Left colon (tissue), 2 donors: ENCODE measurements at places on chromosomes 7 and 10. TPM values are rescaled to one million over a fixed set of nuclear protein-coding genes. Genes with fewer than 3 reads are reported as not detected.

DNA sequence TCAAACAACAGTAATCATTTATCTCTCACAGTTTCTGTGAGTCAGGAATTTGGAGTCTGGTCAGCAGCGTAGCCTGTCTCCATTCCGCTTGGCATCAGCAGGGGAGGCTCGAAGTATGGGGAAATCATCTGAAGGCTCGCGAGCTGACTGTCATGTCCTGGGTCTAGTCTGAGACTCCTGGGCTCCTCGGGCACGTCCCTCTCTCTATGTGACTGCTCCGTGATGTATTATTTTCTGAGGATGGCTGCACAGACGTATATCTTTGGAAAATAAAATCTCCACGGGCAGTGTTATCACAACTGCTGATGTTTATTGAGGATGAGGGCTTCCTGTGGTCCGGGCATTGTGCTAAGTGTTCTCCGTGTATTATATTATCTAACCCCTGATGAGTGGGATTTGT is 23.3 kb upstream of the PCGF5 start:
- no peak for DNase-seq

DNA sequence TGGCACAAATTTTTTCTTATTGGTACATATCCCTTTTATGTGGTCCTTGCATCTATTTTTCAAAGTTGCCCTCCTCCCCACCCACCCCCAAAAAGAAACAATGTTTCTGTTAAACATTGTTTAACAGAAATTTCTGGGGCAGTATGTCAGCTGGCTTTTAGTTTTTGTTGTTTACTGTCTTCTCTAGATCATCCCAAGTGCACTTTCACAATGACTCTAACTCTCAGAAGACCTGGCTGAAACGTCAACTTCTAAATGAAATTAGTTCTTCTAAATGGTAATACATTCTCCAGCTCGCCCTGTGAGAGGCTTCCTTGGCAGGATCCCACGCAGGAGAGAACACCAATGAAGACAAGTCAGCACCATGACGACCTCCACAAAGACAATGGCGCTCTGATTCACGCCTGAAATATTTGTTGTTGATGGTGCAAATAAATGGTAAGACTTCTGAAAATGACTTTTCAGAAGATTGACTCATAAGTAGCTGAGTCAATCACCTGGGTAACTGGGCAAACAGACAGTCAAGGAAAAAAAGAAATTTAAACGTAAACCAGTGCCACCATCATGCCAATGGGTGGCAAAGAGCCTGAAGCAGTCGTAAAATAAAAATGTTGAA is 293.7 kb downstream of the FZD1 start:
- no peak for DNase-seq

DNA sequence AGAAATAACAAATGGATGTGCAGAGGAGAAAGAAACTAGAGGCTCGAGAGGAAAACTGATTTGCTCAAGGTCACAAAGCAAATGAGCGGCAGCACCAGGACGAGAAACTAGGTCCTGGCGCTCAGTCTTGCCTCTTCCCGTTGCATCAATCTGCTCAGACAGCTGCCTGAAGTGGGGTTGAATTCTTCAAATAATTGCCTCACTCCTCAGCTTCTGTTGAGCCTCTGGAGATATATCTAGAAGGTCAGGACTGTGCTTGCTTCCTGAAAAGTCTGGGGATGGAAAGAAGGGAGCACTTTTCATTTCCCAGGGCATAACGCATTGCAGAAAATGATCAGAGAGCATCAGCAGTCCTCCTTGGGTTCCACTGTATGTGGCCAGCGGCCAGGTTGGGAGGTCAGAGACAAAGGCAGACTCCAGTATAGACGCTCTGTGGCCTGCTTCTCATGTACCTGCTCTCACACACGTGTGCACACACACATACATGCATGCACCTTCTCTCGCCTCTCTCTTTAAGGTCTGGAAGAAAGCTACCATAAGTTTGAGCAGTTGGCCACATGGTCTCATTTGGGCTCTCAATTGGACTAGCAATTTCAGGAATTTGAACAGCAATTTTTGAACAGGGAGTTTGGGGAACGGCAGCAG is 83.7 kb upstream of the DUSP5 start:
- DNase-seq = no peak

GRCh38 chr10:129836253-129836652 is 127.8 kb downstream of the EBF3 start:
- DNase-seq = no peak

GRCh38 chr10:62650411-62650810 is 154.1 kb upstream of the ADO start:
- DNase-seq = no peak

- no peak for DNase-seq
Observed at GRCh38 chr10:100647928-100648327, 97.5 kb upstream of the PAX2 start.

DNA sequence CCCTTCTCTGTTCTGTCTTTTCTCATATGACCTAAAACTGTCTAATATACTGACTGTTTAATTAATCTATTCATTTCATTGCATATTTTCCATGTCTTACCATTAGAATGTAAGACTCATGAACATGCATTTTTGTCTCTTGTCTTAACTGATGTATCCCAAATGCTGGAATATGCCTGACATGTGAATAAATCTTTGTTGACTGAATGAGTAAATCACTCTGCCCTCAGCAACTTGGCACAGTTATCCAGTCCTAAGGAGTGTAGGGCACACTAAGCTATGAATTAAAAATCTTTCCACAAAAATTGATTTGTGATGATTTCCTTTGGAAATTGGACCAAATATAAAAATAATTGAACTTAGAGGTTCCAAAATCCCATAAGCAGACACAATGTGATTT is 111.3 kb downstream of the ETV1 start:
- no peak for DNase-seq

DNA sequence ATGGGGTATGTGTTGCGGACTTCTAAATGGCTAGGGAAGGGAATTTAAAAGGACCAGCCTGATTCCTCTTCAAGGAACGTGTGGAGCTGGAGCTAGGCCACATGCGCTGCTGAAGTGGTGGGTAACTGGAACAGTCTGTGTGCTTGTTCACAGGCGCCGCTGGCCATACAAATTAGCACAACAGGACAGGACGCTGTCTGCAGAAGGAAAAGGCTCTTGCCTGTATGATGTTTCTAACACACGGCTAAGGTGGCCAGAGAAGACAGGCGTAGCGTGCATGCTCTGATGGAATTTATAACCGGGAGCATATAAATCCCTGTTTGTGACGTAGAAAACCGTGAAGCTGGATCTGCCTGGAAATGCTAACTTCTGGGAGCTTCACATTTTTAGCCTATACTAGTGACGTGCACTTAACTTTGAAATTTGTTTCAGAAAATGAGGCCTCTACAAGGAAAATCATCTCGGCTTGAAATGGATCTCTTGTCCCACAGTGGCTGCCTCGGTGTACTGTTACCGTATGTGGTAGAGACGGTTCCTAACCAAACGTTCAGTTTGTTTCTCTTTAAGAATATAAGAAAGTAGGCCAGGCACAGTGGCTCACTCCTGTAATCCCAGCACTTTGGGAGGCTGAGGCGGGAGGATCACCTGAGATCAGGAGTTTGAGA is 569.4 kb downstream of the PTPRN2 start:
- no peak for DNase-seq

DNA sequence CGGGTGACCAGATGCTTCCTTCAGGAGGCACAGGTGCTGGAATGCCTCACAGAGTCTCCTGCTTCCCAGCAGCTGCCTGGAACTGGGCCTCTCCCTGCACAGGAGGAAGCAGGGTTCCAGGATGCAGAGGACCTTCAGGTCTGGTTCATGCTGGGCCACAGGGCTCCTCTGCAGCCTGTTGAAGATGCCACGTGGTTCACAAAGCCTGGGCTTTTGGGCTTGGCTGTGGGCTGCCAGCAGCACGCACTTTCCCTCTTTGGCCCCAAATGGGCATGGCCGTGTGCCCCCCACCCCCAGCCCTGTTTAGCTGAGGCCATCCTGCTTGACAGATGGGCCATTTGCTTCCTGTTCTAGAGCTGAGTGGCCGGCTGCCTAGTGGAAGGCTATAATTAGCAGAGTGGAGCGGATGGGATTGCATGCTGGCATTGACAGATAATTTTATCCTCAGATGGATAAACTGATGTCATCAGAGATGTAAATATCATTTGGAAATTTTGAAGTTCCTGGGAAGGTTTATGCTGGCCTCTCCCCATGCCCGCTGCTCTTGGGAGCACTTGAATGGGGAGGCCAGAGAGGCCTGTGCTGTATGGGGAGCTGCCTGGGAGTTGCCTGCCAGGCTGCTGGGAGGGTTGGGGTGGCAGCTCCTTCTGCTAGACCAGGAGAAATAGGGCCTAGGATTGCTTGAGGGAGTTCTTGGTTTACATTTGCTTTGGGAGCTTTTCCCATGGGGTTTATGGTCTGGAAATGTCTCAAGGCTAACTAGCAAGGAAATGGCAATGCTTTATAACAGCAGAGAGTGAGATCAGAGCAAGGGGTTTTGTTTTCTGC is 28.2 kb downstream of the TSPAN15 start:
- DNase-seq = no peak

- no peak for DNase-seq
Observed at GRCh38 chr7:149690688-149691446, 82.5 kb downstream of the ZNF467 start.

GRCh38 chr10:128062881-128063563 is 63.2 kb downstream of the MKI67 start:
- DNase-seq = no peak

DNA sequence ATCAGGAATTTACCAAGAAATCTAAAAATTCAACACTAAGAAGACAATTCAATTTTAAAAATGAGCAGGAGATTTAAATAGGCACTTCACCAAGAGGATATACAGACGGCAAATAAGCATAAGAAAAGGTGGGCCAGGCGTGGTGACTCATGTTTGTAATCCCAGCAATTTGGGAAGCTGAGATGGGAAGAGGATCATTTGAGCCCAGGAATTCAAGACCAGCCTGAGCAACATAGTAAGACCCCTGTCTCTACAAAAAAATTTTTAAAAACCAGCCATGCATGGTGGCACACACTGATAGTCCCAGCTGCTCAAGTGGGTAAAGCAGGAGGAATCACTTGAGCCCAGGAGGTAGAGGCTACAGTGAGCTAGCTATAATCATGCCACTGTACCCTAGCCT is 3.5 kb upstream of the AKR1D1 start:
- no peak for DNase-seq

- no peak for DNase-seq
Observed at GRCh38 chr7:43076606-43077005, 35.8 kb upstream of the HECW1 start.

- no peak for DNase-seq
Observed at GRCh38 chr10:62109587-62110293, 158.9 kb downstream of the RTKN2 start.

- no peak for DNase-seq
Observed at GRCh38 chr7:69309601-69310000, 288.7 kb upstream of the AUTS2 start.

DNA sequence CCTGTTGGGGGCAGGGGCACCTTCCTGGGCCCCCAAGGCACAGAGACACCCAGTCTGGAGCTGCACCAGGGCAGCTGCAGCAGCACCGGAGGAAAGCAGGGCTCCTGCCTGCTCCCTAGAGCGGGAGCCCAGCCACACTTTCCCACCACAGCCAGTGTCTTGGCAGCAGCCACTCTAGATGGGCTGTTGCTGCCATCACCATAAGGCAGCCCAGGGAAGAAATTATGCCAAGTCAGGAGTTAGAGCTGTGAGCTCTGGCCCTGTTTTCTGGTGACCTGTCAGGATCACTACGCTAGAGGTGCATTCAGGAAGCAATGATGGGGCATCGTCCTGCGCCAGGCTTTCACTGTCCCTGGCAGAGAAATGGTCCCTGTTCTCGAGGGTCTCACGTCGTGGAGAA is 38.0 kb upstream of the ZNRF2 start:
- DNase-seq = no peak

- DNase-seq = no peak
Observed at GRCh38 chr7:133741703-133742102, 385.4 kb upstream of the LRGUK start.

- DNase-seq = no peak
Observed at GRCh38 chr7:105577251-105577650, 4.0 kb downstream of the EFCAB10 start.

- peak; percentile 10 for DNase-seq
Observed at GRCh38 chr7:71019706-71020105, 112.2 kb upstream of the GALNT17 start.

DNA sequence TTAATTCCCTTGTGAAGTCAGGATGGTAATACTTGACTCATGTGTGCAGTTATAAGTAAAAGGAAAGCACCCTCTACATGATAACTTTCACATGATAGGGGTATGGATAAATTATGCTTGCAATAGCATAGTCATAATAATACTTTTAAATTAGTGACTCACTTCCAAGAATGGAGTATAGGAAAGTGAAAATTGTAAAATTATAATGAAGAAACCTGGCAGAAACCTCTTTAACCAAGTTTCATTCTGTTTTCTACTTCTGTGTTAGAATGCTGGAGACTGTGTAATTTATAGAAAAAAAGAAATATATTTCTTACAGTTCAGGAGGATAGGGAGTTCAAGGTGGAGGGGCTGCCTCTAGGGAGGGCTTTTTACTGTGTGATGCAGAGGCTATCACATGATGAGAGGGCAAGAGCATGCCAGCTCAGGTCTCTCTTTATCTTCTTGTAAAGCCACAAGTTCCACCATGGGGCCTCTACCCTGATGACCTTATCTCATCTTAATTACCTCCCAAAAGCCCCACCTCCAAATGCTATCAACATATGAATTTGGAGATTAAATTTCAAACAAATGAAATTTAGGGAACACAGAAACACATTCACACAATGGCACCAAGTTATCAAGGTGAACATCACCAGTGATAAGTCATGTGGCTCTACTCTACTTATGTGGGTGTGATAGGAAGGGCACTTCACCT is 43.2 kb downstream of the HDAC9 start:
- no peak for DNase-seq

- no peak for DNase-seq
Observed at GRCh38 chr7:128815289-128815942, 14.8 kb upstream of the FLNC start.

Gene UPK3BL2
- total RNA-seq = 20.7 TPM

Gene DMTF1
- total RNA-seq = 58.8 TPM

Gene ARMC3
- total RNA-seq = not detected

Gene HMX2
- total RNA-seq = 0.20 TPM

Gene GPR15LG
- total RNA-seq = 402 TPM

Gene OR9A2
- not detected for total RNA-seq

Gene UNCX
- not detected for total RNA-seq

Gene CRHR2
- total RNA-seq = 0.09 TPM

Gene SPDYE2
- not detected for total RNA-seq

Gene SVOPL
- total RNA-seq = 2.4 TPM

Gene MYOZ1
- total RNA-seq = not detected

Gene EPO
- total RNA-seq = not detected
